MCF 10A (cell line): ENCODE measurements at places on chromosomes 13 and 19. TPM values are rescaled to one million over a fixed set of nuclear protein-coding genes. Genes with fewer than 3 reads are reported as not detected.

KLK1 gene
- total RNA-seq, result 0.84 and 0.88 TPM in 2 replicates

- no peak for DNase-seq
- H3K4me1 ChIP-seq, result peaks cover 16% of the 10 kb centered on the region
- peaks cover 14% of the 10 kb centered on the region for H3K36me3 ChIP-seq
Observed at GRCh38 chr19:2949939-2950285, 5.1 kb upstream of the ZNF77 start.

- H3K36me3 ChIP-seq, result peaks cover 62% of the 10 kb centered on the region
- no peak overlapping the region for H3K27ac ChIP-seq
- no peaks in the 10 kb centered on the region for H3K27me3 ChIP-seq
- no peak for DNase-seq
- peaks cover 22% of the 10 kb centered on the region for H3K4me1 ChIP-seq
- no peak overlapping the region for H3K4me3 ChIP-seq
Observed at GRCh38 chr19:46368116-46368515, 21.2 kb downstream of the PPP5C start.

DNA sequence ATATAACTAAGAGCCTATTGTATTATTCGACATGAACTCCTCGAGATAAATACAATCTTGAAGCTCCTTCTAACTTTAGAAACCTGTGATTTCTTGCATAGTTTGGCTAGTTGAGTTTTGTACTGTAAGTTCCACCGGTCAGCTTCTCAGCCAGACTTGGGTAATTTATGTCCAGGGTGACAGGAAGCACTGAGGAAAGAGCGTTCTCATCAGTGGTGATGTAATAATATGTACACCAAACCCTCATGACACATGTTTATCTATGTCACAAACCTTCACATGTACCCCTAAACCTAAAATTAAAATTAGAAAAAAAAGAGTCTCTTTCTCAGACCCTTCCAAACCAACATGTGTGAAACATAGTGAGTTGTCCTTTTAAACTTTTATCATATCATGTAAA lies 205.7 kb downstream of the KCNRG start:
- peaks cover 40% of the 10 kb centered on the region for H3K4me1 ChIP-seq
- H3K27me3 ChIP-seq, result no peaks in the 10 kb centered on the region
- no peak overlapping the region for H3K4me3 ChIP-seq
- peak overlapping the region; percentile 98 for H3K27ac ChIP-seq

DNA sequence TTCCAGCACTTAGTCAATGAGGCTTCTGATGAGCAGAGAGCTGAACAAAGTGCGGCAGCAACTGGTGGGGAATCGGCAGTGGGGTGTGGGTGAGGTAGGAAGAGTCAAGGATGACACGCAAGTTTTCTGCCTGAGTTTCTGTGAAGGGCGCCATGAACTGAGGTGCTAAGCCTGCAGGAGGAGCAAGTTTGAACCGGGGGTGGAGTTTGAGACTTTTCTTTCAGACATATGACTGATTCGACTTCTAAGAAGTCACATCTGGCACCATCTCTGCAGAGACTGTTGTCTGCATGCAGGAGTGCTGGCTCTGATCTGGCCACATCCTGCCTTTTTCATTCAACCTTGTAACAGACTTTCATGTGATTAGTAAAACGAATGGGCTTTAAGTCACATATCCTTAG lies 14.8 kb upstream of the GPI start:
- no peak for DNase-seq
- no peak overlapping the region for H3K27ac ChIP-seq
- peaks cover 25% of the 10 kb centered on the region for H3K36me3 ChIP-seq
- H3K4me3 ChIP-seq, result no peak overlapping the region

- no peak overlapping the region for H3K27ac ChIP-seq
- no peak overlapping the region for H3K4me3 ChIP-seq
- peak; percentile 83 for DNase-seq
- H3K4me1 ChIP-seq, result peaks cover 22% of the 10 kb centered on the region
Observed at GRCh38 chr13:51797664-51798488, 6.1 kb downstream of the DHRS12 start.

- H3K4me1 ChIP-seq, result no peaks in the 10 kb centered on the region
- DNase-seq, result no peak
- H3K36me3 ChIP-seq, result peaks cover under 1% of the 10 kb centered on the region
Observed at GRCh38 chr19:57382806-57383488, 6.7 kb upstream of the ZNF548 start.

DNA sequence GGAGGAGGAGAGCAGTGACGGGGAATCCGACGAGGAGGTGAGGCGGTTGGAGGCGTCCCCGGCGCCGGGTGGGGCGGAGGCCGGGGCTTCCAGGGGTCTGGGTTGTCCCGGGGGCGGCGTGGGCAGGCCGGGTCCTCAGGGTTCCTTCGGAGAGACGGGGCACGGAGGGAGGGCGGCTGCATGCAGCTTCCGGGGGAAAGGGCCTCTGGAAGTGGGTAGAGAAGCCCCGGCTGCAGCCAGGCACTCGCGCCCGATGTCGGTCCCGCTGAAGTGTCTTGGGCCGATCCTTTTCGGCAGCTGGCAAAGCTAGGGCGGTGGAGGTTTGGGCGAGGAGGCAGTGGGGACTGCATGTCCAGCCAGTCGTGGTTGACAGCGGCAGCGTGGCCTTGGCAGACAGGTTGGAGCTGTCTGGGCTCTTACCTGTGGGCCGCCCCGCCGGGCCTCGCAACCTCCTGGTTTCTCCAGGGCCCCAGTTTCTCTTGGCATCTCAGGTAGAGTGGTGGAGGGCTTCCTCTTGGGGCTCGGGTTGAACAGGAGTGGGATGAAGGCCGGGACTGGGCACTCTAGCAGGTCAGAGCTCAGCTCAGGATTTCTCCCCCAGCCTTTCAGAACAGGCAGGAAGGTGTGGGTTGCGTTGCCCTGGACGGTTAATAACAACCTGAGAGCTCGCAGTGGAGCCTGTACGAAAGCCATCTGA lies 690 bp downstream of the KMT2B start:
- H3K4me1 ChIP-seq, result peaks cover 20% of the 10 kb centered on the region
- H3K4me3 ChIP-seq, result peak overlapping the region; percentile 80
